GDM1 (cell line): ENCODE measurements at places on chromosomes 16 and 17.

GRCh38 chr16:54027062-54027461 is 259.5 kb downstream of the IRX3 start:
- no peak for DNase-seq

DNA sequence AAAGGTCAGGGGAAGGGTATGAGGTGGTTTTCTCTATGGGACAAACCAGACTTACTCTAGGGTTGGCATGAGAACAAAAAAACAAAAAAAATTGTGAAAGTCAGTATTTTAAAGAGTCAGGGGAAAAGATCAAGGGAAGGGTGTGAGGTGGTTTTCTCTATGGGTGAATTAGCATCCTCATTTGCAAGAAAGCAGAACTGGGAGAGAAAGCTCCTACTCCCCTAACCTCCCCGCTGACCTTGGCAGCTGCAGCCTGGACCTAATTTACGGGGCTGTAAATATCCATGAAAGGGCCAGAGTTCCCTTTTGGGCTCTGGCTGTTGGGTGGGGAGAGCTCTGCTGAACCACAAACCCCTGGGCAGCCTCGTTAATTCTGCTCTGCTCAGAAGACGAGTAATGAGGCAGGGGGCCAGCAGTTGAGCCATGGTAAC is 10.6 kb downstream of the RHBDL3 start:
- no peak for DNase-seq

DNA sequence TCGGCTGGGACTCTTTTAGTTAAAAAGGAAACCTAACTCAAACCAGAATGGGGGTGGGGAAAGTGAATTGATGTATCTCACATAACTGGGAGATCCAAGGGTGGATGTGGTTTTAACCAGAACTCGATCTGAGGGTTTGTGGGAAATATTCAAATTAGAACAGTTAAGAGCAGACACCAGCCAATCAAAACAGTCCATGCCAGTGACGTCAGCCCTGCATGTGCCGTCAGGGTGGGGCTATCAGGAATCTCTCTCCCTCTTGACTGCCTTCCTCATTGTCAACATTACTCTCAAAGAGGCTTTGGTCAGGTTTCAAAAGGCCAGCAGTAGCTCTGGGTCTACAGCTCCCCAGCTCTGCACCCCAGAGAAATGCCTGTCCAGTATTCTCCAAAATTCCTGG is 94.2 kb upstream of the HSBP1 start:
- no peak for DNase-seq

DNA sequence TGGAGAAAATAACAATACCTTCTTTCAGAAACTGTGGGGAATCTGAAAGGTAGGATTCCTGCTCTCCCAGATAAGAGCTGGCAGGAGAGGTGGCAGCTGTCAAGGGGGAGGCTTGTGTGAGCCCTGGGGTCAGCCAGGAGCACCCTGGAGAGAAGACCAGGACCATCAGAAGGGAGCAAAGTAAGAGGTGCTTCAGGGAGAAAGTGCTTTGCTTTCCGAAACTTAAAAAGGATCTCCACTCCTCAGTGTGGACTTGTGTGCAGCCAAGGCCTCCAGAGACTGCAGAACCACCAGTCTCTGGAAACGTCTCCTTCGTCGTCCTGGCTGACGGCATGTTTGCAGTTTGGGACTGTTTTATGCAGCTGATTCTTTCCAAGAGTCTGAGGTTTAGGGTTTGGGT is 13.7 kb upstream of the SOX9 start:
- no peak for DNase-seq

DNA sequence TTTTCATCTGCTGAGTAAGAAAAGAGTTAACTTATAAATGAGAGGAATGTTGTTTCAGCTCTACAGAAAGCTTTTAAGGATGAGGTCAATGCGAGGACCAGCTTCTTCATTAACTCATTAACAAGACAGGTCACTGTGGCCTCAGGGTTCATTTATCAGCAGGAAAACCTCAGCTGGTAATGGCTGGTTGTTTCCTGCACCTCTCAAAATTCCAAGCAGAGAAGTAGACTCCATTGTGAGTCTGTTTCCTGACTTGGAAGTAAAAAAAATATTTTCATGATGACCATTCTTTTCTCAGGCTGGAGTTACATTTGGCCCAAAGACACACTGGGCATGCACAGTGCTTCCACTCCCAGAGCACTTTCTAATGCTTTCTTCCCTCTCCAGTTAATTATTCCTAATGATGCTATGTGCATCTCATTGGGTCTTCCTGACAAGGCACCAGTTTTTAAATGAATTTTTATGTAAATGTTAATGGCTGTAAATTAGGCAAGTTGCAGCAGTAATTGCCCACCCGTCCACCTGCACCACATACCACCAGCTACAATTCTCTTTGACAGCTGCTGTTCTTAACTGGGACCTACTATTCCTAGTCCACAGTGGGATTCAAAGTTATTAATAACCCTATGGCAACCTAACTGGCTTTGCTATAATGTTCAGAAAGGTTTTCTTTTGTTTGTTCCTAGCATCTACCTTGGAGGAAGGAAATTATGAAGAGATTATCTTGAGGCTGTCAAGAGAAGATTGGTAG is 89.5 kb upstream of the BCAR1 start:
- DNase-seq, result no peak

- no peak for DNase-seq
Observed at GRCh38 chr16:88013766-88014251, 62.6 kb downstream of the BANP start.

GRCh38 chr16:84496991-84497390 is 7.5 kb downstream of the MEAK7 start:
- no peak for DNase-seq

GRCh38 chr17:61005358-61005757 is 327.7 kb downstream of the BCAS3 start:
- DNase-seq, result no peak

- DNase-seq, result no peak
Observed at GRCh38 chr17:77212833-77213777, 72.3 kb downstream of the SEC14L1 start.

- DNase-seq, result no peak
Observed at GRCh38 chr17:77194179-77194578, 53.4 kb downstream of the SEC14L1 start.

GRCh38 chr17:48997103-48997826 is at the start of gene IGF2BP1:
IGF2BP1 (plus strand) TSS chr17:48997385; CDS start chr17:48997746, 361 bp downstream.
- DNase-seq, result no peak

DNA sequence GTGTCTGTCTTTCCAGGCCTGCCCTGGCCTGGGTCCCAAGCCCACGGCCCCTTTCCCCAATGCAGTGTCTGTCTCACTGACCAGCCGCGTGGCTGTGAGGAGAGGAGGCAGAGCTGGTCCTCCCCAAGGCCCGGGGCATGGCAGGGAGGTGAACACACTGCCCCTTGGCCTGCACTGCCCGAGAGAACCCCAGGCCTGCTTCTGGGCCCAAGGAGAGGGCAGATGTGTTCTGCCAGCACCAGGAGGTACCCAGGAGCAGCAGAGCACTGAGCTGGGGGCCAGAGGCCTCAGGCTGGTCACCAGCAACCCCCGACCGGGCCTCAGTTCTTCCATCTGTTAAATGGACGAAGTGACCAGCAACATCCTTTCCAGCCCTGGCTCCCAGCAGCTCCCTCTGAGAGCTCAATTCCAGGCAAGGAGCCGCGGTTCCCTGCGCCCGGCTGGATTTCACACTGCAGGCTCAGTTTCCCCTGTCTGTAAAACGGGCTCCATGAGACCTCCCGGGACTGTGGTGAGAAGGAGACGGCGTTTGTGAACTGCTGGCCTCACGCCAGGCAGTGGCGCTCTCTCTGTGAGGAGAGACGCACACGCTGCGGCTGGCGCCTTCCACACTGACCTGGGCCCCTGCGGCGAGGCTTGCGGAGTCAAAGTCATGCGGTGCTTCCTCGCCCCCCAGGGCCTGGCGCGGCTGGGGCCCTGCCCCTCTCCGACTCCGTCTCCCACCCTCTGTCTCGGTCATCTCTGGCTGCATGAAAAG is 8.1 kb upstream of the ZFPM1 start:
- DNase-seq, result no peak

GRCh38 chr16:74448990-74449389 is 27.7 kb upstream of the CLEC18B start:
- no peak for DNase-seq

DNA sequence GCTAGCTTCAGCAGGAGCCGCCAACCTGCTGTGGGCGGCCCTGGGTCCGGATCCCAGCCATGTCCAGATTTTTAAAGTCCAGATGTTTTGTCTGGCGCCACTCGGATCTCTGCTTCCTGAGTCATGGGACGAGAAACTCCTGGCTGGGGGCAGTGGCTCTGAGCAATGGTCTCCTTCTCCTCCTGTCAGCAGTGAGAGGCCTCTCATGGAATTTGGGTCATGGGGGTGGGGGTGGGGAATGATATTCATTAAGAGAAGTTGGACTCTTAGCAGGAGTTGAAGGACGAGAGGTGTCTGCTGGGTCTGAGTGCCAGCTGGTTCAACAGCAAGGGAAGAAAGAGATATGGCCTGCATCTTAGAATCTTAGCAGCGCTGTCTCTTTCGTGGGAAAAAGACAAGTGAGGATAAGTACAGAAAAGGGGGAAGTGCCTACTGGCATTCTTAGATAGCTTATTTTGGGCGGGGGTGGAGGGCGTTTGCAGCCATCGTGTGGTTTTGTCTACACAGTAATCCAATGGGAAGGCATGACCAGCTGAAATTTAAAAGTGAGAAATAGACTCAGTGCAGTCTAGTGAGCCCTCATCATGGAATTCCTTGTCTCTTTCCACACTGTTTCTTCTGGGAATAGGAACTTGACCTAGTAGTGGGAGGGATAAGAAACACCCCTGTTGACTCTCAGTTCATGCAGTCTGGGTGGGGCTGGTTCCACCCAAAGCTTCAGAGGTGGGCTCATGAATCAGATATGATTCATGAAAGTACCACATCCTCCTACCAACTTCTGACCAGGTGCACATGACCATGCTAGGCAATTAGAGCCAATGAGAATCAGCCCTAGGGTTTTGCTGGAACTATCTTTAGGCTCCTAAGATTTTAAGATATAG is 80.5 kb downstream of the MYH13 start:
- DNase-seq, result no peak

GRCh38 chr17:38673707-38674013 is 1.1 kb downstream of the EPOP start:
- DNase-seq, result no peak

DNA sequence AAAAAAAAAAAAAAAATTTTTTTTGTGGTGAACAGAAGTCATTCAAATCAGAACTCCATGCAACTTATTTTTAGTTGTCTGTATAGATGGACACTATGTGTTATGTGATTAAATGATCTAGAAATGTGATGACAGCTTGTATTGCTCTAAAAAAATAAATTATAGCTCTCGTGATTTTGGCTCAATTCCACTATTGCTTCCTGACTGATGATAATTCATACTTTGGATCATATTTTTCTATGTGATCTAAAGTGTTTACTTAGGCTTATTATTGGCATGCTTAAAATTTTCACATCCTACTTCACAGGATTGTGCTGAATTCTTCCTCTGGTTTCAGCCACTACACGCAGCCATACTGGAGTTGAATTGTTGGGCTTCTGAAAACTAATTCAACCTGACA is 76.8 kb downstream of the RPGRIP1L start:
- DNase-seq, result no peak

DNA sequence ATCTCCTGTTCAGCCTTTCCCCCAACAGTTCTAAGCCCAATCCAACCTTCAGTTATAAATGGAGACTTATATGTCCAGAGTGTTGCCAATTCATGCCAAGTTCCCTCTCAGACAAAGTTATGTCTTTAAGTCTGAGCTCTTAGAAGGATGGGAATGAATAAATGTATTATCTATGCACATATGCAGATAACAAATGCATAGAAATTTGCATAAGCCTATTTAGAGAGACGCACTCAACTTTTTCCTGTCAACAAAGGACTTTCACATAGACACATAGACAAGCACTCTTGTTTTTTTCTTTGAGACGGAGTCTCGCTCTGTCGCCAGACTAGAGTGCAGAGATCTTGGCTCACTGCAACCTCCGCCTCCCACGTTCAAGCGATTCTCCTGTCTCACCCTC is 95.1 kb downstream of the SOX9 start:
- DNase-seq, result no peak

DNA sequence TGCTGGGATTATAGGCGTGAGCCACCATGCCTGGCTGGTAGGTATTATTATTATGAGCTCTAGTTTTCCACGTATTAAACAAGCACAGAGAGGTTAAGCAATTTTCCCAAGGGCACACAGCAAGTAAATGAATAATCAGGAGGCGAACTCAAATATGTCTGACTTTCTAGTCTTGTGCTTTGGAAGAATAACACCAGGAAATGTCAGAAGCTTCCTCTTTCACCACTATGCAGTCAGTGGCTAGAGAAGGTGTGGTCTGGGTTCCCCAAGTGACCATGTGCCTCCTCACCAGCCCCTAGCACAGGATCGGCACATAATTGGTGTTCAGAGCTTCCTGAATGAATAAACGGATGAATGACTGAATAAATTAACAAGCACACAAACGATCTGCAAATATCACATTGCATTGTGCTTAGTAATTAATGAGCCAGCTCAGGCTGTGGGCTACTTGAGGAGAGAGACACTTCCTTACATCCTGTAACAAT is 21.6 kb upstream of the SCNN1B start:
- no peak for DNase-seq

DNA sequence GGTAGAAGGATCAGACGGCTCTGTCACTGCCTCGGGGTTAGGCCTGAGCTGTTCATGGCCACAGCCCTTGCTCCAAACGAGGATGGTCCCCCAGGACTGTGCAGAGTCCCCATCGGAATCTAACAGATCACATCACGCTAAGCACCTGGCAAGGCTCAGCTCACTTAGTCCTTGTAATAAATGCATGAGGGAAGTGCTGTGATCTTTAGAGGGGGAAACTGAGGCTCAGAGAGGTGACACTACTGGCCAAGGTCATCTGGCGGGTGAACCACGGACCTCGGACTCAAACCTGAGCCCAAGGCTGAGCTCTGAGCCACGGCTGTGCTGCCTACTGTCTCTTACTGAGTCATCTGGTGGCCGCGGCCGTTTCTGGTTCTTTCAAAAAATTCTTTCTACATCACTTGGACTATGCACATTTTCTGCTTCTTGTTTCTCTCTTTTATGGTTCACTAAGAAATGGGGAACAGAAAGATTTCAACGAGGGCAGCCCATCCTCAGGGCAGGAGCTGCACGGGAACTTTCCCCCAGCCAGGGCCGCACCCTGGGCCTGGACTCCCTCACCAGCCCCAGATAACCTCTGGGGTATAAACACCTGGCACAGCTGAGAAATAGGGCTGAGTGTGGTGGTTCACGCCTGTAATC is 55.6 kb downstream of the COTL1 start:
- DNase-seq, result no peak

DNA sequence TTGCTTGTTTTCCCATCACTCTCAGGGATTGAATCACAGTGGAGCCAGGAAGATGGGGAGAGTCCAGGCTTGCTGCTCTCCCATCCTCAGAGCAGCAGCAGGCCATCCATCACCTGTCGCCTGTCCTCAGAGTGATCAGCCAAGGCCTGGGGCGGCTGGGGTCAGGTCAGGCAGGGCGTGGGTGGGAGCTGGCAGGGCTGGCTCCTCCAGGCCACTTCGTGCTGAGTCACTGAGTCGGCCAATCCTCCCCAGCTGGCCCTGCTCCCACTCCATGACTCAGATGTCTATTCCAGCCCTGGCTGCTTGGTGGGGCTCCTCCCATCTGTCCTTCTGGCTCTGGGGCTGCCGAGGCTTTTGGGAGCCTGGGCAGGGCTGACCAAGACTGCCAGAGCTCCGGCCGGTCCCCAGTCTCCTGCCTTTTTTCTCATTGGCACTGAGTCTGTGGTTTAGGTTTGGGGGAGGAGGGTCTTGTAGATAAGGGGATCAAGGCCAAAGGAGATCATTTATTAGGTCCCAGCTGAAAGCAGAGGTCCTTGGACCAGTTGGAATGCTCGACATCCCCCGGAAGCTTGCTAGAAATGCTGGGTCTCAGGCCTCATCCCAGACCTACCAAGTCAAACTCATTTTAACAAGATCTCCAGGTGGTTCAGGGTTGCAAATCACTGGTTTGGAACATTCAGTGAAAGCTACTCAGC is 72.7 kb downstream of the ABCC1 start:
- no peak for DNase-seq

- no peak for DNase-seq
Observed at GRCh38 chr17:57773557-57773956, 28.5 kb upstream of the CCDC182 start.
